ENCODE measurements at places on chromosomes 3 and 15. TPM values are rescaled to one million over a fixed set of nuclear protein-coding genes. Genes with fewer than 3 reads are reported as not detected.

The NRG4 gene
- not detected for polyA plus RNA-seq

The NR2F2 gene
- polyA plus RNA-seq: not detected

The HGD gene
- polyA plus RNA-seq: not detected

The RHOV gene
- not detected for polyA plus RNA-seq

The FBXW12 gene
- polyA plus RNA-seq: not detected

The FOXB1 gene
- not detected for polyA plus RNA-seq

The MST1R gene
- 1.1 TPM for polyA plus RNA-seq

The TNNC1 gene
- not detected for polyA plus RNA-seq

The CHL1 gene
- not detected for polyA plus RNA-seq

The HTR3E gene
- polyA plus RNA-seq: not detected

The GPR62 gene
- not detected for polyA plus RNA-seq

The CTXN2 gene
- not detected for polyA plus RNA-seq

The CCDC39 gene
- not detected for polyA plus RNA-seq

The SCG5 gene
- polyA plus RNA-seq: not detected

The BHLHE40 gene
- polyA plus RNA-seq: 51.4 TPM

The MYZAP gene
- polyA plus RNA-seq: 0.52 TPM

The HACL1 gene
- polyA plus RNA-seq: 38.9 TPM

The ZFYVE19 gene
- polyA plus RNA-seq: 20.9 TPM

The RASL12 gene
- not detected for polyA plus RNA-seq

The MGA gene
- 23.8 TPM for polyA plus RNA-seq

The ONECUT1 gene
- not detected for polyA plus RNA-seq

The CPN2 gene
- not detected for polyA plus RNA-seq

The COL6A5 gene
- not detected for polyA plus RNA-seq

The IQCF5 gene
- not detected for polyA plus RNA-seq

The CCR5 gene
- 1.4 TPM for polyA plus RNA-seq

The CDHR4 gene
- polyA plus RNA-seq: not detected

The GUCA1C gene
- polyA plus RNA-seq: not detected
